PC-3 (cell line): ENCODE measurements at places on chromosomes 5 and 9. TPM values are rescaled to one million over a fixed set of nuclear protein-coding genes. Genes with fewer than 3 reads are reported as not detected.
A peak's percentile ranks its signal among the peaks of the same experiment; 100 is the strongest.

DNA sequence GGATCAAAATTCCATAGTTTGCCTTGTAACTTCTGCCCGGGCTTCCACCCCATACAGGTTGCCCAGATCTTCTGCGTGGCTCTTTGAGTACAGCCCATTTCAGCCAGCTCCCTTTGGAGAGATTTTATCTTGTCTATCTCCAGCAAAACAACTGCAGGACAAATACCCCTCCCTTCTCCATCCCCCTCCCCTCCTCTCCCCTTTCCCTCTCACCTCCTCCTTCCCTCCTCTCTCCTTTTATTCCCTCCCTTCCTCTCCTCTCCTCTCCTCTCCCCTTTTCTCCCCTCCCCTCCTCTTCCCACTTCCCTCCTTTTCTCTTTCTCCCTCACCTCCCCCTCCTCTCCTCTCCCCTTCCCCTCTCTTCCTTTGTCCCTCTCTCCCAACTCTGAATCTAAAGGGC is 58.2 kb downstream of the COL15A1 start:
- H3K27me3 ChIP-seq: no peaks in the 10 kb centered on the region
- H3K4me3 ChIP-seq: no peak overlapping the region
- no peaks in the 10 kb centered on the region for H3K36me3 ChIP-seq
- DNase-seq: no peak
- no peaks in the 10 kb centered on the region for H3K4me1 ChIP-seq

DNA sequence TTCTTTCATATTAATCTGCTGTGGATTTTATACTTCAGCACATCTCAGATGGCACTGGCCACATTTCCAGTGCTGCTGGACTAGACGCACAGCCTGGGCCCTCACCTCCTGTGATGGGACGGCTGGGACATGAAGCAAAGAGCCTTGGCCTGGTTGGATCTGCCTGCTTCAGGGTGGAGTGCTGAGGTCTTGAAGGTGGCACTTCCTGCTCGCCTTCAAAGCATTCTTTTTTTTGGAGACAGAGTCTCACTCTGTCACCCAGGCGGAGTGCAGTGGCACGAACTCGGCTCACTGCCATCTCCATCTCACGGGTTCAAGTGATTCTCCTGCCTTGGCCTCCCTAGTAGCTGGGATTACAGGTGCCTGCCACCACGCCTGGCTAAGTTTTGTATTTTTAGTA is 73.1 kb downstream of the RAPGEF1 start:
- no peak for DNase-seq
- H3K4me1 ChIP-seq: peaks cover 33% of the 10 kb centered on the region
- no peak overlapping the region for H3K4me3 ChIP-seq
- H3K27ac ChIP-seq: no peak overlapping the region
- no peaks in the 10 kb centered on the region for H3K36me3 ChIP-seq

- H3K4me3 ChIP-seq: no peak overlapping the region
- no peak overlapping the region for H3K27ac ChIP-seq
- H3K4me1 ChIP-seq: peaks cover 19% of the 10 kb centered on the region; the same call in 1 of the 2 replicates
- no peaks in the 10 kb centered on the region for H3K36me3 ChIP-seq
- DNase-seq: peak; percentile 46
Measured at GRCh38 chr5:68460147-68460798, 244.7 kb downstream of the PIK3R1 start.

DNA sequence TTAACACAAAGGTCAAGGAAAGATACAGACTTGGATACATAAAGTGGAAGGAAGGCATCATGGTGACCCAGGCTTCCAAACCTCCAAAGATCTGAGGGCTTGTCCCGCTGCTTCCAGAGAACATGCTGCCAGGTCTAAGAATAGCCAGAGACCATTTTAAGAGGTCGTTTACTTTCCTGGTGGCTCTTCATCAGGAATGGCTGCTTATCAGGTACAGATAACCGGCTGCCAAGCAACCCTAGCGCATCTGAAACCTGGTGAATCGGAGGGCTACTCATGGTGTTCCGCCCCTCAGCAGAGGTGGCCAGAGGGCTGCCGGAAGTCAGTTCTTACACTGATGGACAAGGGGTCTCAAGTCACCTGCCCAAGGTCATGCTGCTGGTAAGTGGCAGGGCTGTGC is 251.3 kb upstream of the DAP start:
- no peaks in the 10 kb centered on the region for H3K4me1 ChIP-seq
- H3K36me3 ChIP-seq: no peaks in the 10 kb centered on the region
- H3K4me3 ChIP-seq: no peak overlapping the region
- no peak for DNase-seq
- H3K27ac ChIP-seq: no peak overlapping the region

DNA sequence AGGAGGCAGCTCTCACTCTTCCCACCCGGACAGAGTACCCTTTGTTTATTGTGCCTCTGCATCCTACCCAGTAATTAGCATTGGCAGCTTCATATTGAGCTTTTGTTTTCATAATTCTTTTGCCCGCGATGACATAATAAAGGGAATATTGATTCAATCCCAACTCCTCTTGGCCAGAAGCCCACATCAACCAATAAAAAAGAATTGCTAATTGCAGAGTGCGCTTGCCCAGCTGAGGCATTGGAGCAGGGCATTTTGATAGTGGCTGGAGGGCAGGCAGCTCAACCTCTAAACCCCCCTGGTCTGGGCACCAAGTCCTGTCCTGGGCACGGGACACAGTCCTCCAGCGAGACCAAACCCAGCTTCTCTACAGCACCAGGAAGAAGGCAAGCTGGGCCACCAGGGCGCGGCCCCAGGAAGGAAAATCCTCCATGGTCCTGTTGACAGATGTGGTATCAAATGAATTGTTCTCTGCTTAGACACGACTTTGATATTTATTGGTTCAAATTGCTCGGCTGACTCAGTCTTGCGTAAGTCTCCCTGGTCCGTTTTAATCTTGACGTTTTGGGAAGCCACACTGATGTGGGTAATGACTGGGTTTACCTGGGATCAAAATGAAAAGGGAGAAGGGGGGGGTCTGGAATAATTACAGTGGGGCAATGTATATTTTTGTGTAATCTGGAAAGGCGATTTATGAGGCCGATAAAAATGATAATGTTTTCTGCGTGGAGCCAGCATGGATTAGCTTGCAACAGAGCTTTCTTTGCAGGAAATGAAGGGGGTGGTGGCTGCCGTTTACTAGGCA is 220.7 kb upstream of the MSX2 start:
- H3K4me3 ChIP-seq: peak overlapping the region; percentile 50
- H3K36me3 ChIP-seq: no peaks in the 10 kb centered on the region
- DNase-seq: peak; percentile 92
- H3K27ac ChIP-seq: peak overlapping the region; percentile 98
- peaks cover 33% of the 10 kb centered on the region for H3K4me1 ChIP-seq
- H3K27me3 ChIP-seq: no peaks in the 10 kb centered on the region

GRCh38 chr5:172245703-172246125 is 37.9 kb downstream of the UBTD2 start:
- DNase-seq: no peak
- no peaks in the 10 kb centered on the region for H3K27me3 ChIP-seq
- H3K27ac ChIP-seq: no peak overlapping the region

DNA sequence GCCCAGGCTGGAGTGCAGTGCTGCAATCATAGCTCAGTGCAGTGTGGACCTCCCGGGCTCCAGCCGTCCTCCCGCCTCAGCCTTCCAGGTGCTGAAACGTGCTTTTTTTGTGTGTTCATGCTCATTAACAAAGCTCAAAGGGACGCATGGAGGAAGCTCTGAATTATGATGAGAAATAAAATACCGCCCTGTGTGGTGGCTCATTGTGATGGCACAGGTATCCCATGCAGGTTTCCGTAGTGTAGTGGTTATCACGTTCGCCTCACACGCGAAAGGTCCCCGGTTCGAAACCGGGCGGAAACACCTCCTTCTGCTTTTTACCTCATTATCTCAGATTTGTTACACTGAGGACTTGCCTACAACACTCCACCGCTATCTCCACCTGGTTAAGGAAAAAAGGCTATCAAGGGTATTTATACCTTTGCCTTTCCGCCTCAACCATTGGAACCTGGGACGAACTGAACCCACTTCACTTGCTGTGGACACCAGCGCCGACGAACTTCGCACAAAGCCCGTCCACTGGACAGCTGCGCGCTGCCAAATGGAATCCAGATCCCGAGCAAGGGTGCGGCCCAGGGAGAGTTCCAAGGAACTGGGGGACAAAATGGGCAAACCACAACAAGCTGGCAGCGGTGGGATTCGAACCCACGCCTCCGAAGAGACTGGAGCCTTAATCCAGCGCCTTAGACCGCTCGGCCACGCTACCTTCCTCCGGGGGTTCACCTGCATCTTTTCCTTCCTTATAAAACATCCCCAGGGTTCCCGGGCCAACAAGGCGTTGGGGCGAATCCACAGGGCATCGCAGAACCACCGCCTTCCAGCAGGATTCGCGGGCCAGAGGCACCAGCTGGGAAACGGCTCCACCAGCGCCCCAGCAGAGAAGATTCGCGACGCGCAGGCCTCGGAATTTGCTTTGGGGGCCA is 26.3 kb downstream of the OR2V2 start:
- H3K27ac ChIP-seq: peak overlapping the region; percentile 50
- peak; percentile 80 for DNase-seq
- peak overlapping the region; percentile 67 for H3K4me3 ChIP-seq
- peaks cover 4% of the 10 kb centered on the region; the same call in 1 of the 2 replicates for H3K4me1 ChIP-seq

- H3K27ac ChIP-seq: no peak overlapping the region
- no peak overlapping the region for H3K4me3 ChIP-seq
- no peak for DNase-seq
- H3K27me3 ChIP-seq: no peaks in the 10 kb centered on the region
Measured at GRCh38 chr5:126568206-126568755, 26.7 kb downstream of the ALDH7A1 start.

DNA sequence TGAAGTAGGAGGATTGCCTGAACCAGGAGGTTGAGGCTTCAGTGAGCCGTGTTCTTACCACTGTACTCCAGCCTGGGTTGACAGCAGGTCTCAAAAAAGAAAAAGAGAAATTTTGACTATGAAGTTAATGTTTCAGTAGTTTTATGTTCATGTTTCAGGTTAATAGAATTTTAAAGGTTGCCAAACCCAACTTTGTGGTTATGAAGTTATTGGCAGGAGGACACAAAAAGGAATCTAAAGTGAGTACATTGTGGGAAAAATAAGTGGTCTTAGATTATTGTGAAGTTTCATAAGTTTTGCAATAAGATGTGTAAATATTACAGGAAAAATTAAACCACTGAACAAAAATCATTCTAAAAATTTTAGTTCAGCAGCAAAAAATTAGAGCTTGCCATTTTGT is 78.6 kb downstream of the GOLM1 start:
- no peak overlapping the region for H3K27ac ChIP-seq
- peaks cover 19% of the 10 kb centered on the region for H3K36me3 ChIP-seq
- no peaks in the 10 kb centered on the region for H3K27me3 ChIP-seq
- DNase-seq: no peak
- no peaks in the 10 kb centered on the region for H3K4me1 ChIP-seq

DDX4 gene
- total RNA-seq: not detected in 2 replicates

ORM2 gene
- not detected in 2 replicates for total RNA-seq

FAF2 gene
- total RNA-seq: 51.4 TPM in 2 replicates

HK3 gene
- total RNA-seq: not detected in 2 replicates
